ENCODE measurements at places on chromosomes 12 and 14. TPM values are rescaled to one million over a fixed set of nuclear protein-coding genes. Genes with fewer than 3 reads are reported as not detected.

GRCh38 chr12:68765696-68766095 is 19.7 kb downstream of the SLC35E3 start:
- no peak for DNase-seq

DNA sequence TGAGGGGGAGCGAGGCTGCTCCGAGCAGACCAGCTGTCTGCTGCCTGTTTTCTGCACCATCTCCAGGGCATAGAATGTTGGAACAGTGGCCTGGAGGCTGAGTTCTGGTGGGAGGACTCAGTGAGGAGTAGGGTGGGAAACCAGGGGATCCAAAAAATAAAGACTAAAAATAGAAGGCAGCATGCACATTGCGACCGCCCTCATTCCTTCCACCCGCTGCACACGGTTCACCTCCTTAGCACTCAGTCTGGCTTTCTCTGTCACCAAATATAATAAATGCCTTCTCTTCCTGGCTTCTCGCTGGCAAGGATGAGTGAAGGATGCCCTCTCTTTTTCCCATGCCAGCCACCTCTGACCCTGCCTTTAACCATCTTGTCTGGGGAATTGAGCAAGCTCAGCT is 146.2 kb downstream of the AACS start:
- DNase-seq = no peak

GRCh38 chr12:18079541-18080246 is 10.3 kb downstream of the RERGL start:
- peak; percentile 71 for DNase-seq

- peak; percentile 55 for DNase-seq
These were observed 21.0 kb upstream of the EMP1 start for GRCh38 chr12:13175499-13175898.

DNA sequence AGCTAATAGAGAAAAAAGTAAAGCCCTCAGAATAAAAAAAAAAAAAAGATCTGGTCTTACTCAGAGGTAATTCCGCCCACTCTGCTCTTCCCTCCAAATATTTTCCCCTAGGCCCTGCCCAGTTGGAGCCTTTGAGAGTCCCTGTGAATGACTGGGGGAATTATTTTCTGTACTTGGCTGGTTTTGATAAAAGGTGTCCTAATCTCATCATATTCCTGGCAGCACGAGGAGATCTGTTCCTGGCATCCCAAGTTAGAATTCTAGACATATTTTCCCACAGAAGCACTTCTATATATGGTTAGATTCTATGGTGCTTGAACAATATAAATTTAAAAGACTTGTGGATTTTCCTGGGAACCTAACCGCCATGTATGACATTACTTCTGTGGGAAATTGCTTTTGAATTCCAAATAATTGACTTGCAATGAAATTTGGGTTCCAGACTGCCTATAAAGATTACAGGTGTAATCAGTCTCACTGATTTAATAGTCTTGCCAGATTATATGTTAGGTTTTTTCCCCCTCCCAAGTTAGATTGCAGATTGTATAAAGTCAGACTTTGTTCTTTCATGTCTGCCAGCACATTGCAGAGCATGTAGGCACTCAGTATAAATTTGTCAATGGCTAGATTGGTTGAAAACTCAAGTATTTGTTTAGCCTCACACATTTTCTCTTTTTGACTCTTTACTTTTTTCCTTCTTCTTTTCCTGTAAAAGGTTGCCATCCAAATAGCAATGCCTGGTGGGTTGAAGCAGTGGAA is 12.3 kb downstream of the GPX2 start:
- no peak for DNase-seq

DNA sequence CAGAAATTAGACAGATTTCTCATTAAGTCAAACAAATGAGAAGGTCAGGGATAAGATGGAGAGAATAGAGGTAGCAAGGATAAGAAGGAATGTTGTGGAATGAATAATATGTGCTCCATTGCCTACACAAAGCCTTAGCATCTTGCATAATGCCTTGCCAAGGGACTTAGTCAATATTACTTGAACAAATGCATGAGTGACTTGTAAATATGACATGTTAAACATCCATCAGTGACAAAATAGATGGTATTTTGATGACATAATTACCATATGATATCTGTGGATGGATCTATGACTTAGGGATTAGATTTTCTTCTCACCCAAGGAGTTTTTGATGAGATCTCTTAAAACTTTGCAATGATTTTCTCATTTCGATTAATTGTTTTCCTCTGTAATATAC is 194.1 kb upstream of the RASSF8 start:
- DNase-seq = no peak

LGALS3 gene
- 256 TPM for total RNA-seq
